ENCODE measurements at places on chromosomes 4 and X. TPM values are rescaled to one million over a fixed set of nuclear protein-coding genes. Genes with fewer than 3 reads are reported as not detected.

The OPRPN gene
- total RNA-seq = not detected

DNA sequence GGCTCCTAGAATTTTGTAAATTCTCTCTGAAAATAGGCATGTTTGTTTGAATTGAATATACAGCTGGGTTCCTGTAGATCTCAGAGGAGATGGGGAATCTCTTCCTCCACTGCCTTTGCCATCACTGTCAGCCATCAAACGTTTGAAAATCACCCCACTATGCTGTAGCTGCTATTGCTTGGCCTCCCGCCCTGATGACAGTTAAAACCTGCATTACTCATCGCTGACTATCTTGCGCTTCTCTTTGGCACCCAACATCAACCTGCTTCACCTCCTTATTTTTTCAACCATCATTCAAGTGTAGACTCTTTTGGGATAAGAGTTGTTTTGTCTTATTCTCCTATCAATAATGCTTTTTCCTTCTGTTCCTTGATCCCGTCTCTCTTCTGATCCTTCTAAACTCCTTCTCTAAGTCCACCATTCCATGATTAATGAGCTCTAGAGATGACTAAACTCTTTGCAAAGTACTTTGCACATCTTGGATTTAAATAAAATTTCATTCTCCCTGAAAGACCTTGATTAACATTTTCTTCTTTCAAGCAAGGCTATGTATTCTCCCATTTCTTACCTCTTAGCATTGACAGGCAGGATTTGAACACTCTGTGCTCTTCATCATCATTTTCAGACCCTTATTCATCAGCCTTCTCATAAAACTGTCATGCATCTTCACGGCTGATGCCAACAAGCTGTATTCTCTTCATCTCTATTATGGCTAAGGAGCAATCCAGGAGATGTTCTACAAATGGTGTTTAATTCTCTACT is 133.0 kb downstream of the SNCA start:
- no peak for DNase-seq

DNA sequence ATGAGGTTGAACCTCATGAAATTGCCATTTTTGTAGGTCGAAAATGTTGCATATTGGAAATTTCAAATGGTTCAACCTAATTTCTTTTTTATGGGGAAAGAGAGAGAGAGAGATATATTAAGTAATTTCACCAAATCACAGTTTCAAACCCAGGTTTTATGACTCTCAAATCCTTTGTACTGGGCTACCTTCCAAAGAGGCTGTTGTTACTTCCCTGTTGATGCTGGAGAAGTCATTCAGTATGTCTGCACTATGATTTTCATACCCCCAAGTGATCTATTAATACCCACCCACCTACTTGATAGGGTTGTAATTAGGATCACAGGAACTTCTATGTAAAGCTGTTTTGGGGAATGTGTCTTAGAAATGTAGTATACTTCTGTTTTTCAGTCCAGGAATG is 109.9 kb downstream of the ZNF330 start:
- no peak for DNase-seq

- no peak for DNase-seq
These were observed 95.6 kb downstream of the ADAMTS3 start for GRCh38 chr4:72473434-72473900.

DNA sequence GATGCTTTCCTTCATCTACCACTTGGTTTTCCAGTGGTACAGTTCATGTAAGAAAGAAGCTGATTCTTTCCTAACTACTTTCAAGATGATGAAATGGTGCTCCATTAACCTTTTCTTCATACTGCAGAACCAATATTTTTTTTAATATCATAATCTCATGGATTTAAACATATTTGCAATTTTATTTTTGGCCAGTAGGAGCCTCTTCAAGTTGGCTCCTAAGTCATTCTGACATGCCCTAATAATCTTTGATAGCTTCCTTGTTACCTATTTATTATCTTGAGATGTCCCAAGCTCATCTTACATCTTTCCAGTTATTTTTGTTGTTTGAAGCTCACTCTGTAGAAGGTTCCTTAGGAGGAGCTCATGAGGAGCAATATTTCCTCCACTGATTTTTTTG is 170.2 kb downstream of the APBB2 start:
- DNase-seq = no peak

The TNIP3 gene
- total RNA-seq = not detected

The MSX1 gene
- 3.7 TPM for total RNA-seq

GRCh38 chr4:88014386-88014905 is 7.0 kb downstream of the PKD2 start:
- DNase-seq = no peak

The PNMA5 gene
- not detected for total RNA-seq

The POF1B gene
- total RNA-seq = not detected

DNA sequence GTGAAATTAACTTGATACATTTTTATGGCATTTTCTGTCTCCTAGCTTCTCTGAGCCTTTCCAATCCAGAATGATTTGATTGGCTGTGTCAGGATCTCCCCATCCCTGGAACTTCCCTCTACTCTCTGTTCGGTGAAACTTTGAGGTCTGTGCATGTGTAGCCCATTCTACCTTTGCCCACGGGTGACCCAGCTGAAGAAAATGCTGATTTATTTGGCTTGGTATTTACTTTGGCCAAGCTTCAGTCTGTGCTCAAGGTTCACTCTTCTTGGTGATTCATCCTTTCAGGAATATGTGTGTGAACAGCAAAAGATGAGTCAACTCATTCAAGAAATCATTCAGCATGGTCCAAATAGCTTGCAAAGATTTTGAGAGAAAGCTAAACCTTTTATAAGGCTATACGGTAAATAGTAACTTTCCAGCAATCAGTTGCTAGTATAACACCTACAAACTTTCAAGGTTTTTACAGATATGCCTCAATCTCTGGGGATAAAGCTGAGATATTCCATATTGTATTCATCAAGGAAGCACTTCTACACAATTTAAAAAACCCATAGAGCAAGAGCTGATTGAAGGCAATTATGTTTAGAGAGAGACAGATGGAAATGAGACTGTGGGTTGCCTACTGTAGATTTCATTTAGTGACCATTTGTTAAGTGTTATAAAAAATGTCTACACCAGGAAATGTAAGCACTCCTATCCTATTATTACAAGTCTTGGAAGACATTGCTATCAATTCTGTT is 233.9 kb upstream of the CXXC4 start:
- DNase-seq = no peak

DNA sequence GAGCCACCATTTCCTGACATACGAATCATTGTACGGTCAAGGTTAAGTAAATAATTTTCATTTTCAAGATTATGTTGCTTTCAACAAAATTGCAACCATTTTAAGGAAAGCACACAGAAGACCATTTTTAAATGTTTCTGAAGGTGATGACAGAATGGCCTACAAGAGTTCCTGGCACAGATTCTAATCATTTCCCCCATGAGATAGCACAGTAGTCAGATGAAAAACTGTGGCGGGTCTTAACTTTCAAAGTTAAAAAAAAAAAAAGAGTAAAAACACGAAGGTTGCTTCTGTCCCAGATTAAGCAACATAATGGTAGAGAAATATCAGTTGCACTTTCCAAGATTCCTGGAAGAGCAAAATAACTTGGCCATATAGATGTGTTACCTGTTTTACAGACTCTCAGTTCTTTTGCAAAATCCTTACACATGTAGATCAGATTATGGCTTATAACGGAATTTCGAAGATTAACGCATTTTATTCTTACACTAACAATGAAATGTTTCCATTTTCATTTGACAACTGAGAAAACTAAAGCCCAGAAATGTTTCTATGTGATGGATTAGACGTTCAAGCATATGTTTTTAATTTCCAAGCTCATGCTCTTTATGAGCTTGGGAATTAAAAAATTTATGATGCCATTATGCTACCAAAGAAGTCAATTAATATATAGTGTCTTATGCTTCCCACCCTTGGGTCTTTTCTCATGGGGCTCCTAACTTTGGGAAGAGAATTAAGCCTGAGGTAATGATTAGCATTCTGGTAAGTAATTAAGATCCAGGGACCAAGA is 335.1 kb upstream of the CLNK start:
- DNase-seq = no peak

DNA sequence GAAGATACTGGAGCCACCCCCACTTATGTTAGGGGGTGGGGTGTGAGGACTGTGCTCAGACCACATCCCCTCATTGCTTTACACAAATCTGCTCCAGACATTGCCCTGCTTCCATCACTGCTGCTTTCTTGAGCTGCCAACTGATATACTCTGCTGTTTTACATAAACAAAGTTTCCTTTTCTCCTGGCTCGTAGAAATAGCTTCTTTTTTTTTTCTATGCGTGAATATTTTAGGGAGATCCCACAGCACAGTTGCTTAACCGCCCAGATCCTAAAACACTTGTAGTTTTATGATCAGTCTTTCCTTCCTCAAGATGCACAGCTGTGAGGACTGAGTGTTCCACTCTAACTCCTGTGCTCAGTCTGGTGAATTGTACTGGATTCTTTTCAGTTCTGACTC is 768.4 kb downstream of the PCDH18 start:
- no peak for DNase-seq

The DHX15 gene
- total RNA-seq = 35.2 TPM

The MAGEE2 gene
- not detected for total RNA-seq

DNA sequence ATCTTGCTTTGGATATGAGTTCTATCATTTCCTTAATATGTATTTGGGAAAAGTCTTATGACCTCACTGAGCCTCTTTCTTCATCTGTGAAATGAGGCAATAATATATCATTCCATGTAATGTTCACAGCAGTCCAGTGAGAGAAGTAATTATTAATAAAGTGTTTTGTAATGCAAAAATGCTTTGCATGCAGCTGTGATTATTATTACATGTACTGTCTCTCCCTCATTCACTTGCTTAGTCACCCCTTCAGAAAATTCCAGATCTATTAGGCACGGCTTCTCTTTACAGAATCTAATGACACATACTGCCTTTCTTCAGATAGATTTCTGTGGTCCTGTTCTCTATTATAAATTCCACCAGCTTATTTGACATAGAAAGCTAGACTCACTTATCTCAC is 53.5 kb upstream of the FGF13 start:
- DNase-seq = no peak

The CXCL8 gene
- total RNA-seq = 0.21 TPM

DNA sequence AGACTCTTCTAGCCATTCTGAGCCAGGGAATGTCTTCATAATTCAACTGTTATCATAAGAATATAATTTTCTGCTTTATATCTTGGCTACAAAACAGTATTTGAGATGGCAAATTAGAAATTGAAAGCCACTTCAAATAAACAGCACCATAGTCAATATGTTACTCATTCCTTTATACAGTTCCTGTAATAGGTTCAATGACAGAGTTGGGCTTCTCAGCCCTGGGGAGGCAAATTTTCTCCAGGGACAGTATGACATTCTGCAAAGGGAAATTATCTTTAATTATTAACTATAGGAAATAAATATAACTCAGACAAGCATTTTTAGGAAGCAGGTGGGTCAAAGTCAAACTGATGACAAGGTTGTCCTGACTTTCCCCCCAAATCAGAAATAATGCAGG is 71.9 kb upstream of the RPS6KA6 start:
- no peak for DNase-seq

GRCh38 chrX:107825698-107826237 is at the start of gene MID2:
TSS of gene MID2 (plus strand) at chrX:107825866. CDS start at chrX:107826427, 561 bp downstream.
- DNase-seq = peak; percentile 78

The FAM9B gene
- not detected for total RNA-seq

The SHROOM2 gene
- 0.11 TPM for total RNA-seq

DNA sequence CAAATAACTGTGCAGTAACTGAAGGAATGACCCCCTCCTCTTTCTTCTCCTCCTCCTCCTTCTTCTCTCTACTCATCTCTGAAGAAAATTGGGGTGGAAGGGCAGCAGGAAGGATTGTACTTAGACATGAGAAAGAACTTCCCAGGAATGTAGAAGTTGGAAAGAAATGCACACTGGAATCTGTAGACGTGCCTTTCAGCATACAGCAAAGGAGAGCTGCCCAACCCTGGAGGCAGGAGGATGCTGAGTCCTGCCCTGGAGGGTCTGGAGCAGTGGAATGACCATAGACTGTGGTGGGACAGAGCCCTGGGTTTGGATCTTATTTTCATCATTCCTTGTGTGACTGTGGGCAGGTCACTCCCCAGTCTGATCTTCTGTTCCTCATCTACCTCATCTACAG is 80.1 kb downstream of the PJA1 start:
- no peak for DNase-seq
